ENCODE measurements at places on chromosomes 11 and 22.

DNA sequence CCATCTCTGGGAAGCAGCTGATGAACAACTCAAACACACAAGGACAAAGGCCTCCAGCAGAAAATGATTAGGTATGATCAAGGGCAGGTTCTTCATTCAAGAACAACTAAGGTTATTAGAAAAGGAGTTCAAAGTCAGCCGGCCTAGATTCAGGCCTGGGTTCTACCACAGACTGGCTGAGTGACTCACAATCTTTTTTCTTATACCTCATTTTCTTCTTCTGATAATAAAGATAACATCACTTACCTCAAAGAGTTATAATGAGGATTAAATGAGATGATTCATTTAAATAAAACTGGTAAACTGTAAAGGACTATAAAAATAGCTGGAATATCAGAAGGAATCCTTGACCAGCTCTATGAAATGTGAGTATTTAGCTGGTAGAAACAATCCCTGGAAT is 49.3 kb upstream of the PPP2R1B start:
- DNase-seq = no peak

- DNase-seq = peak; percentile 50
These were observed 397.8 kb downstream of the OPCML start for GRCh38 chr11:133134314-133135173.

GRCh38 chr11:97786961-97787360 is 1233.8 kb upstream of the CNTN5 start:
- DNase-seq = no peak

GRCh38 chr22:29043906-29044575 is 17.6 kb downstream of the C22orf31 start:
- DNase-seq = no peak

DNA sequence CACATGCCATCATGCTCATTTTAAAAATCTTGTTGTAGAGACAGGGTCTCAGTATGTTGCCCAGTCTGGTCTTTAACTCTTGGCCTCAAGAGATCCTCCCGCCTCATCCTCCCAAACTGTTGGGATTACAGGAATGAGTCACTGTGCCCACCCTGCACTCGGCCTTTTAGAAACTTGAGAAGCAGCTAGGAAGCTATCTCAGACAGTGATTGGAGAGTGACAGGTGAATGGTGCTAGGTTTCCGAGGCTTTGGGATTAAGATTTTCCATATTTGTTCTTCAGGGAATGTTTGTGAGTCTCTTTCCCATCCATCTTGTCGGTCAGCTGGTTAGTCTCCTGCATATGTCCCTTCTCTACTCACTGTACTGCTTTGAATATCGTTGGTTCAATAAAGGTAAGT is 10.5 kb downstream of the EI24 start:
- DNase-seq = no peak

GRCh38 chr22:20606041-20606783 is 98.8 kb downstream of the MED15 start:
- DNase-seq = peak; percentile 81

- no peak for DNase-seq
These were observed 7.2 kb downstream of the APLP2 start for GRCh38 chr11:130076778-130077481.

Data from activated T-cell treated with anti-CD3 and anti-CD28 coated beads, Interleukin-2, amount 50 U/mL, for 48 hours (primary cell).